ENCODE measurements at places on chromosomes 5 and 9.

- DNase-seq: no peak
Measured at GRCh38 chr9:33116860-33117259, 40.4 kb upstream of the SMU1 start.

DNA sequence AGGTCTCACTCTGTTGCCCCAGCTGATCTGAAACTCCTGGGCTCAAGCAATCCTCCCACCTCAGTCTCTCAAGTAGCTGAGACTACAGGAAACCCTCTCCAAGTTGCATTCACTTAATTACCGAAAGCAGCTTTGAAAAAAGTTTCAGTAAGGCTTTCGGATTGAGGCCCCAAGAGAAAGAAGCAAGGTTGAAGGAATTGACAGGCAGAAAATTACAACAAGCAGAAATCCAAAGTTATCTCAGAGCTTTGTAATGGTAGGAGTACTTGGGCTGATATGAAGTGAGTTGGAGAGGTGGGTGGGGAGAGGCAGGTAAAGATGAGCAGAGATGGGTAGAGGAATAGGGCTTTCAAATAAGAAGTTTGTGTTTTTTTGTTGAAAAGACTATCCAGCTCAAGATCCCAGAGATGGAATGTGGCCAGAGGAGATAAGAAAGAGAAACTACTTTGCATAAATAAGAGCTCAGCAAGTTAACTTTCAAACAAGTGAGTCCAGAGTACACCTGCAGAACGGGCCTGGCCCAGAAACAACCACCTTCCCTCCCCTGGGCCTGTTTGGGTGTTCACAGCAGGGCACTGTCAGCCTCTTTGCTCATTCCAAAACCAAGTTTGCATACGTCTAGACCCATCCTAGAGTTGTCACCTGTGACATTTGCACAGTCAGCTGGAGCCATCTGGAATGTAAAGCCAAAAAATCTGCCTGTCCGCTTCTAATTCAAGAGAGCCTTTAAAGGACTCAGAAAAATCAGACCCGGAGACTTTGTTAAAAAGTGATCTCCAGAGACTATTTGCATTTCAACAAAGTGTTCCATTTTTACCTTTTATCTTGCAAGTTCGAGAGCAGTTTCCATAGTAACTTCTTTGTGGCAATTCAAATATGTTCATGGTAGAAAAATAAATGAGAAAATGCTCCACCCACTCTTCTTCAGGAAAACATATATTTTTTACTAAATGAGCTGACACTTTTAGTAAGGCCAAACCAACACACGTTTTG lies 2.2 kb upstream of the CLINT1 start:
- DNase-seq: no peak

- DNase-seq: no peak
Measured at GRCh38 chr9:93952119-93952783, 2.9 kb downstream of the BARX1 start.

DNA sequence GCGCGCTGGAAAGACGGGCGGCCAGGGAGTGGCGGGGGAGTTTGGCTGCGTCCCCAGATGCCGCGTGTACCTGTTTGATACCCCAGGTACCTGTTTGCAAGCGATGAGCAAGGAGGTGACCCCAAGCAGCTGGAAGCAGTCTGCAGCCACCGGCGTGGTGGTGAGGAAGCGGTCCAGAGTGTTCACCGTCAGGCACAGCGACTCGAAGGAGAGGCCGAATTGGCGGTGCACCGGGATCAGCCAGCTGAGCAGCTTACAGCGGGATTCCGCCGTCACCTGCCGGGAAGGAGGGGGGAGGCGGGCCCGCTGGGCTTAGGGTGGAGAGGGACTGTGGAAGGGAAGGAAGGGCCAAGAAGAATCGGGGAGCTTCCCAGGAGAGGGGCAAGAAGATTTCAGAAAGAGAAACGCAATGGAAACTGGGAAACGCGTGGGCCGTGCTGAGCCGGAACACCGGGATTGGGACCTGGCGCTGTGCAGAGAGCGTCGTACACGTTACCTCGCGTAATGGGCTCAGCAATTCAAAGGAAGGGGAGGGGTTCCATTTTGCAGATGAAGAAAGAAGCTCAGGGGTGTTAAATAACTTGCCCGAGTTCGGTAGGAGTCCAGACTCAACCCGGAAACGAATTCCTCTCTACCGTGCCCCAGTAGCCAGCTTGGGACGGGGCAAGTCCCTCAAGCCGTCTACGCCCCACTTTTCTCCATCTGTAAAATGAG lies 980 bp downstream of the CCNO start:
- DNase-seq: peak; percentile 18

DNA sequence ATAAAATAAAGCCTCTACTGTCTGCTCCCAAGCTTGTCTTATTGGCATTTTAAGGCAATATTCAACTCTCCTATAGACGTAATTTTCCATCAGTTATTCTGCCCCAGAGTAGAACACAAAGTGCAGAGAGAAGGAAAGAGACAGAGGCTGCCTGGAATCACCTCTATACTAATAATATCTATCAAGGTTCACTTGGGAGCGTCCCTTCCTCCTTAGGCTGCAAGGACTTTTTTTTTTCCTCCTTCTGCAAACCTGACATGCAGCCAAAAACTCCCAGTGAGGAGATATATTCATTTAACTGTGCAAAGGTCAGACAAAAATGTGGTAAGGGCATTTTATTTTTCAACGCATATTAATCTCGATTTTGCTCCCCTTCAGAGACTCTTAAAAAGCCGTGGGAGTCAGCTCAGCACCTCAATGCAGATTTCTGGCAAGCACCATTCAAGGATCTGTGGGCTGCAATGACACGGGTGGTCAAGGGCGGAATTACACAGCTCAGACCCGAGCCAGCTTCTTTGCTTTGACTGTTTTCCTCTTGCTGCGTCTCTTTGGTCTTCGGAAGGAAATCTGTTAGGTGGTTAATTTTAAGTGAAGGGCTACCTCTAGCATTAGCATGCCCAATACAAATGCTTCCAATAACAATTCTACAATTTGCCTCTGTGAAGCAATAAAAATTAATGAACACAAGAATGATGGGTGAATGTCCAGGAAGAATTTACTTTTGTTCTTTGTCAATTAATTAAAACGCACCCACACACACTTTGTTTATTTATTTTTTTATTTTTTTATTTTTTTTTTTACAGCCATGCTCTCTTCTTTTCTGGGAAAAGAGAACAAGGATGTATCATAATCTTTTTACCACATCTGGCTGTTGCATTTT lies 587.7 kb upstream of the GRAMD2B start:
- DNase-seq: no peak

DNA sequence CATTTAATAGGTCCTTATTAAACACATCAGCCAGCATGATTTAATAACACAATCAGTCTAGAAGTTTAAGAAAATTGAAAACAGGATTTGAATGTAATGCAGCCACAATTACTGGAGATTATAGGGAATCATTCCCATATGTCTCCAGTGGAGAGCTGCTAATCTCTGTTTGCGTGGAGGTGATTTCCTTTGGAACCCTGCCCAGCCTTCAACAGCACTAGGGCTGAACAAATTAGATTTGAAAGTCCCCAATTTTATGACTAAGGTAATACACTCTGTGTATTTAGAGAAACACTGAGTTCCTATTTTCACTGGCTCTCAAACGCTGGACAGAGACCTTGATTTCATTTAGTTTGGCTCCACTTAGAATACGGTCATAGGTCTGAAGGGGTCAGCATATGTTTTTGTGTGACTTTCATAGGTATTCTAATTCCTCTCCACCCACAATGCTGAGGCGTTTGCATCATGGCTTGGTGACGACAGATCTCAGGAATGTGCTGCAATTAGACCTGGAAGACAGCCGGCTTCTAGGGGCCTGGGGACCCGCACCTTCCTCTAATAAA lies 508.3 kb downstream of the EBF1 start:
- DNase-seq: no peak

- DNase-seq: no peak
Measured at GRCh38 chr5:179758955-179759354, 26.3 kb downstream of the MAML1 start.

DNA sequence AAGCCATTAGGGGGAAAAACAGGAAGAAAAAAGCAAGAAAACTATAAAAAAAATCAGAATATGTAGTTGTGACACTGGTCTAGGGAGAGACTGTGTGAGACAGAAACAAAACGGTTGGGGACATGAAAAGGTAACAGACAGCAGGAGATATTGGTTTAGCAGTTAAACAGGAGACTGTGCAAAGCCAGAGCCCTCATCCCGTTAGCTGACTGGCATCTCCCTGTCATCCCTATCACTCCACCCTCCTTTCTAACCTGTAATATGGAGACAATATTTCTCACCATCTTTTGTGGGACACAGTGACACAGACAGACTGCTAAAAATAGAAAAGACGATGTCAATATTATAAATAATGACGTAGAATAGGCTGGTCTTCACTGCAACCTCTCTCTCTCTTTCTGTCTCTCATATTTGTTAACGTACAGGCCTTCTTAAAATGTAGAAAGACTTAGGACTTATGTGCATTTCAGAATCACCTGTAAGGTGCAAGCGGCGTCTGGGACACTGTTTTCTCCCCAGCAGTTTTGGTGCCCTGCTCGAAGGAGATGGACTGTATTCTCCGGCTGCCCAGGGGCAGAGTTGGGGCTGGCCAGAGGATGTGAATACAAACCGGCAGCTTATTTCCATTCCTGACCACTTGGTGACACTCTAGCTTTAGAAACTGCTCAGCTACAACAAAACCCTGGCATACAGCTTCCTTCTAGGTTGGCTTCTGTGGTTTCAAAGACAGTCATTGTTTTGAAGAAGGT lies 190.6 kb downstream of the MAT2B start:
- DNase-seq: no peak

DNA sequence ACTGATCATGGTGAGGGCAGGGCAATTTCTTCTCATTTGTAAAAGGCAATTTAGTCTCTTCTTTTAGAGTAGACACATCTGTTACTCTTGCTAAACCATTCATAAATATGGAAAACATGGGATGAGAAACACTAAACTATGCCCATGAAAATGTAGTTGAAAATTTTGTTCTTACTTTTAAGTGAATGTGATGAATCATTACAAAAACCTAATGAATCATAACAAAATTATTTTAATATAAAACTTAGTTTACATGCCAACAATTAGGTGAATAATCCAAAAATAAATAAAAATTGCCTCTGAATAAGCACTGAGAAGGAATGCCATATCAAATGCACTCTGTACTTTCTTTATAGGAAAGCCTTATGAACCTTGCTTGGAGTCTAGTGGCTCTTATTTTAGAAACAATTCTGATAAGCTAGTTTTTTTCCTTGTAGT lies 297.7 kb upstream of the EFNA5 start:
- no peak for DNase-seq

GRCh38 chr9:23581931-23582330 lies 244.1 kb downstream of the ELAVL2 start:
- DNase-seq: no peak

GRCh38 chr5:40669606-40670390 lies 9.9 kb upstream of the PTGER4 start:
- no peak for DNase-seq

DNA sequence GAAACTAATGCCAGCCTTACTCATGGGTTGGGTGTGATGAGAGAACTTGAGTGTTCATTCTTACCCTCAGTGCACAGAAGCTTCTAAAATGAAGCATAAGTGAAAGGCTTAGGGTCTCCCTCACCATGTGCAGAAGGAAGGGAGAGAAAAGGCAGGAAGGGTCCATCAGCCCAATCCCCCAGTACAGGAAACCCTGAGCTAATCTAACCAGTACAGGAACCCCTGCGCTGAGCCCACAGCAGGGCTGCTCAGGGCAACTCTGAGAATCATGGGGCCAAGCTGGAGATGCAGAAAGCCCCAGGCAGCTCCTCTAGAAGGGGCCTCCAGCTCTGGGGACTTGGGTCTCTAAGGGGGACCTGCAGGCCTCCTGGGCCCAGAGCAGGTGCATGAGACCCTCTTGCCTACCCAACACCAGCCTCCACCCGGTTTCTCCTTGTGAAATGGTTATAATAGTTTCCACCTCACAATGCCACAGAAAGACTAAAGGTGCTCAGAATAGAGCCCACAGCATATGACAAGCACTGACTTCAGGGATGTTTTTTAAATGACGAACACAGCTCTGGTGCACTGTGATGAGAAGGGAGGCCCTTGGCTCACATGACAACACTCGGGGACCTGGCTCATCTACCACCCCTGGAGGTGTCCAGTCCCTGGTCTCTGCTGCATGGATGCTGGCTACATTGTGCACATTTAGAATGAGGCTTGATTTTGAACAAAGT lies 190.1 kb downstream of the ACTL7B start:
- DNase-seq: no peak

DNA sequence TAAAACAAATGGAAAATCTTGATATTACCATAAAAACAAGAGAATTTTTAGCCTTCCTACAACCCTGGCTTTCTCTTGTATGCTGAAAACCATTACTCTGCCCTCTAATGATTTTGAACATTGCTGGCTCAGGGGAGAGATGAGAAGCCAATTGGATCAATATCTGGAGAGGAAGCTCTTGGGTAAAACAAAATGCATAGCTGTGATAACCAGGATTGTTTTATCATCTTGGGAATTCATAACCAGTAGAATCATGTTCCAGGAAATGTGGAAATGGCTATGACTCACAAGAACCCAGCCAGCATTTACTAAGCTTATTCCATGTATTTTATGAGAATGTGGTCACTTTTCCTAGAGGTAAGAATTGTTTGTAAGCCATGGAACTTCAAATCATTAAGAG lies 51.1 kb upstream of the CTNND2 start:
- no peak for DNase-seq

DNA sequence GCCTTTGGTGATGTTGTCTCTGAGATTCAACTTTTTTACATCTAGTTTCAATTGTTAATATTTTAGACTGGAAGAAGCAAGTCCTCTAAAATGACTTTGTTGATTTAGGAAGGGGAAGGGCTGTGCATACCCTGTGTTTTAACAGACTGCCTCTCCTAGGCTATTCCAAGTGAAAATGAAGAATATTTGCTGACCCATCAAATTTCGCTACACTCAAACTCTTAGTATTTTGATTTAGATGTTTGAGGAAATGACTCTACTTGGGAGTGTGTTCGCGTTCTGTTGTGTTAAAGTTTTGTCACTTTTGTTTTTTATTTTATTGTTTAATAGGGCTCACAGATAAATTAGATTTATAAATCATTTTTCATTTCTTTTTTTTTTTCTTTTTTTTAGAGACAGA lies 3.6 kb downstream of the MARVELD2 start:
- no peak for DNase-seq

- DNase-seq: no peak
Measured at GRCh38 chr9:5843794-5844471, 11.0 kb upstream of the ERMP1 start.

DNA sequence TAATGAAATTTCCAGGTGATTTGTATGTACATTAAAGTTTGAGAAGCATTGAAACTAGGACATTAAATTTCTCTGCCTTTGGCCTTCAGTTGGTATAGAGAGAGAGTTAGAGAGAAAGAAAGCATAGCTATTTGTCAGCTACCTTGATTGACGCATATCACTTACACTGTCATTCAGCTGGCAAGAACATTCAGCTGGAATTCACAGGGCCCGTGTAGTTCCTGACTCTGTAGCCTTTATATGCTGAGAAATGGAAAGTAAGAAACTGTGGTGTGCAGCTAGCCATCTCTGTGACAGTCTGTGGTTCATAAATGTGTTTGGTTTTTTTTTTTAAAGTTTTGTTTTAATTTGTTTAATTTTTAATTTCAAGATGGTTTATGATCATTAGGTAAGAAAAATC lies 58.9 kb downstream of the DMXL1 start:
- no peak for DNase-seq

DNA sequence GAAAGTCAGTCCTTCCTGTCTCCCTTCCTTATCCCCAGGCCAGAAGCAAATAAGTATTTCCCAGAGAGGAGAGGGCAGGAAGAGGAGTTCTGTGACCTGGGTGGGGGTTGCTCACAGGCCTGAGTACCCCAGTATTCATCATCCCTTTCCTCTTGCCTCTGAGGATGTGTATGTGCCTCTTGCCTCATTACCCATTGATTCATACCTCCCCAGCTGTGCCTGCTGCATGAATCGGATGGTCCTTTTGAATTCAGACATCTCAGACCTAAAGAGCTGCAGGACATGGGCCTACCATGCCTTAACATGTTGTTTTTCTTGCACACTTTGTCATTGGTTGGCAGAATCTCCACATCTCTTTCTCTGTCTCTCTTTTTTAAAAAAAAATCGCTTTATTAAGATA lies 112.8 kb upstream of the SHB start:
- DNase-seq: no peak
